ENCODE measurements at places on chromosomes 1 and 21.

DNA sequence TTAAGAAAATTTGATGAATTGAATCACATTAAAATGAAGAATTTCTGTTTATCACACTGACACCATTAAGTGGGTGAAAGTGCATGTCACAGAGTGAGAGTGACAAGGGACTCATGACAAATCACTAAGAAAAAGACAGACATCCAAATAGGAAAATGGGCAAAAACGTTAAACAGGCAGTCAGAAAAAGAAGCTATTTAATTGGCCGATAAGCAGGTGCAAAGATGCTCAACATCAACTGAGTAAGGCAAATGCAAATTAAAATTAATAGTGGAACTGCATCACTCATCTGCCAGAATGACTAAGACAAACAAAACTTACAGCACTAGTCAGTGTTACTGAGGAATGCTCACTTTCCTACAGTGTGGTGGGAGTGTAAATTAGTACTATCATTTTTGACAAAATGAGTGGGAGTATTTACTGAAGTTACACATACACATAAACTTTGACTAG is 39.2 kb upstream of the RUNX1 start:
- DNase-seq: no peak

DNA sequence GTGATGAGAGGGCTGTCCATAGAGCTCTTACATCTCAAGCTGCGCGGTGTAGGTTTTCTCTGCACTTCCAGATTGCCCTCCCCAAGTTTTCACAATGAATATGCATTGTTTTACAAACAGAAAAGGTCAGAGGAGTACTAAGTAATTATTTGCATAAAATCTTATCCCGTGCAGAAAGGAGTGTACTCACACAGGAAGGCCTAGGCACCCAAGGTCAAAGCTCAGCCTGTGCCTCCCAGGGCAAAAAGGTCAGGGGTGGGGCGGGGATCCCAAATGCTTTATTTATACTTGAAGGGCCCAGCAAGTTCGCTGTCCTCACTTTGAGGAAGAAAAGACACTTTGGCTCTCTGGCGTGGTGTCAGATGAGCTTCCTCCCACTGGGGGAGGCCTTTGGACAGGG is 10.3 kb upstream of the KCNE1 start:
- DNase-seq: peak; percentile 23

DNA sequence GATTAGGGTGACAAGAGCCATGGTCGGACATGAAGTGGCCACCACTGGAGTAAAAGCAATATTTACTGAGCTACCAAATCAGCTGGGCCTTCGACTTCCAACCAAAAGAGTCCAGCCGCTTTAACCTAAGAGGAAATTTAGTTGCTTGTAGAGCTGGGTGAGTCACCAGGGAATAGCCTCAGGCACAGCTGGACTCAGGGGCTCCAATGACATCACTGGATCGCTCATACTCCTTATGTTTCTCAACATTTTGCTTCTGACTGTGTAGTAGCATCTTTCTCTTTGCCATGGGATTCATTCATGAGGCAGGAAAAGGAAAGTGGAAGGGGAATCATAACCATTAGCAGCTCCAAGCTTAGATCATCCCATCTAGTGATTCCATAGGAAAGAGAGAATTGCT is 664.4 kb downstream of the MATN1 start:
- no peak for DNase-seq

DNA sequence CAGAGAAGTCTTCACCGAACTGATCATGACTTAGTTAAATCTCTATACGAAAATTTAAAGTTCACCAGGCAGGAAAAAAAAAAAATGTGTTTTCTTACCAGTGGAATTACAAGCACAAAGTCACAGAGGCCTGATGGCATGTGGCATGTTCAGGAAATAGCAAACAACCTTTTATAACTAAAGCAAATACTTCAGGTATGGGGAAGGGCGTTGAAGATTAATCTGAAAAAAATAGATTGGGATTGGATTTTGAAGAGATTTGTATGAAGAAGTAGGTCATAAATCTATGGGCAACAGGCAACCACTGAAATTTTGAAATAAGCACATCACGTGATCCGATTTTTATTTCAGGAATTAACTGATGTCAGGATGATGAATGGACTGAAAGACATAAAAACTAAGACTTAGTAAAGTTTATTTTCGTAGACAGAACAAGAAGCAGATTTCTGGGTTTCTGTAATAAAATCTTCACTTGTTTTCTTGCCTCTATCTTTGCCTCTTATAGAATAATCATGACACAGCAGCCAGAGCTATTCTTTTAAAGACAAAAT is 295.9 kb upstream of the ADGRL4 start:
- no peak for DNase-seq

- no peak for DNase-seq
These were observed 35.8 kb downstream of the LDLRAD1 start for GRCh38 chr1:53982034-53982762.

- no peak for DNase-seq
These were observed 23.1 kb downstream of the USP25 start for GRCh38 chr21:15752763-15753407.

DNA sequence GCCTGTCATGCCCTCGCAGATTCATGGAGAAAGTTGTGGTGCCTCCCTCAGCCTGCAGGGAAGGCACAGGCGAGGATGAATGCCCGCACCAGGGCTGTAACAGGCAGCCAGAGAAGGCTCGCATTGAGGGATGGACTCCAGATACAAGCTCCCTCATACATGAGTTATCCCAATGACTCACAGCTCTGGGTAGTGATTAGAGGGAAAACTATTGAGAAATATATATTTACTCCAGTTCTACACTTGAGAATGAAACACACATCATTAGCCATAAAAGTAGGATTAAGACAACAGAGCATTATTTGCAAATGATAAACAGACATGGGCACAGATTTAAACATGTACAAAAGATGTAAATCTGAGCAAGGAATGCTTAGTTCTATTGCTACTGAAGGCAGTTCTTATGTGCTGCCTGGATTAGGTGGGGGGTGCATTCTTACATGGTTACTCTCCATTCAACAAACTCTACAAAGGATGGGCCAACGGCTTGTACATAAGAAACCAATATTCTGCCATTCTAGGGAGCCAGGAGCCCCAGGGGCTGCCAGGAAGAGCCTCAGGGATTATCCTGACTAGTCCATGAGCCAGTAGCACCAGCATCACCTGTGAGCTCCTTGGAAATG is 97.9 kb downstream of the CSMD2 start:
- DNase-seq: no peak

GRCh38 chr1:116842654-116843053 is 67.1 kb upstream of the PTGFRN start:
- no peak for DNase-seq

All from CD4-positive, alpha-beta T cell treated with Interleukin-1 beta for 1 hour (primary cell).